ENCODE measurements at places on chromosomes 2 and 18. TPM values are rescaled to one million over a fixed set of nuclear protein-coding genes. Genes with fewer than 3 reads are reported as not detected.

DNA sequence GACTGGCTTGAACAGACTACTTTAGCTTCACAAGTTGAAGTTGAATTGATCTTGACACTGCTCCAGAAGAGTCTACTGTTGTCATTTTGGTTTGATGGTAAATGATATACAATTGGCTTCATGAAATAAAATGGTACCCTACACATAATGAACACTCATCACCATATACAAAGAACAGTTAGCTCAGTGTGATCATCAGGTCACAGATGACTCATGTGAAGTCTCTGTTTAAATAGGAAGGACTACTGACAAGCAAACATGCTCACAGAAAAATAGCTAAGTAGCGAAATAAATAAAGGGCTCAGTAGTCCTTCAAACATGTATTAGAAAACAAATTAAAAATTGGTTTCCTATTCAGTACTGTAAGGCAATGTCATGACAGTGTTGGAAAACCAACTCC is 96.2 kb downstream of the MEIS1 start:
- DNase-seq = no peak

DNA sequence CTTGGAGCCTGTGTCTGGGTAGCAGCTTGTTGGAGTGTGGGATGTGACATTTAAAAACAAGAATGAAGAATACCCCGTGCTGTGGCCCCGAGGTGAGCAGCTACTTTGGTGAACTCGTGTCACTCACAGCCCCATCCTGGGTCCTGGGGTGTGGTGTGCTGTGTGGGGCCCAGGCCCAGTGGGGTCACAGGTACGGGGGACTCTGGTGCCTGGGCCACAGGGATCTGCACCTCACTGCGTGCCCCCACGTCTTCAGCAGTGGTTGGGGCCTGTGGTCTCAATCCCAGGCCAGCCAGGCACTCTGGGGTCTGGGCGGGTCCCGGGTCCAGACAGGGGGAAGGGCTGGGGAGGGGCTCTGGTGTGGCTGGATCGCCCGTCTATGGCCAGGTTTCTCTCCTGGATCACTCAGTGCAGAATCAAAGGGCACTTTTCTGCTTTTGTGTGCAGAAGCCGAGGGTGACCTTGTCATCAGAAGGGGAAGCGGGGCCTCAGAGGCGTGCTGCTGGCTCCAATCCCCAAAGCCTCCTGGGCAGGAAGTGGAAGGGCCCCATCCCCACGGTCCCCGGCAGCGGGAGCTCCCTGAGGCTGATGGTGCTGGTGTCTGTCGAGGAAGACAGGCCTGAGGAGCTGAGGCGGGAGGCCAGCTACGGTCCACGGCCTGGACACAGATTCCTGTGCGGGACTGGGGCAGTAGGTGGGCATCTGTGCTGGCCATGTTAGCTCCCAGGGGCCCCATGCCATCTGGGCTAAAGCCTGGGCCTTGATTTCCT is 1.4 kb downstream of the GPR35 start:
- no peak for DNase-seq

- no peak for DNase-seq
These were observed 994.0 kb downstream of the TSN start for GRCh38 chr2:122749405-122749804.

GRCh38 chr2:167331636-167332232 is 443.5 kb downstream of the XIRP2 start:
- no peak for DNase-seq

GRCh38 chr2:224924631-224925030 is 117.6 kb downstream of the DOCK10 start:
- no peak for DNase-seq

GRCh38 chr18:22558945-22559385 is 141.2 kb upstream of the CTAGE1 start:
- DNase-seq = peak; percentile 59

DNA sequence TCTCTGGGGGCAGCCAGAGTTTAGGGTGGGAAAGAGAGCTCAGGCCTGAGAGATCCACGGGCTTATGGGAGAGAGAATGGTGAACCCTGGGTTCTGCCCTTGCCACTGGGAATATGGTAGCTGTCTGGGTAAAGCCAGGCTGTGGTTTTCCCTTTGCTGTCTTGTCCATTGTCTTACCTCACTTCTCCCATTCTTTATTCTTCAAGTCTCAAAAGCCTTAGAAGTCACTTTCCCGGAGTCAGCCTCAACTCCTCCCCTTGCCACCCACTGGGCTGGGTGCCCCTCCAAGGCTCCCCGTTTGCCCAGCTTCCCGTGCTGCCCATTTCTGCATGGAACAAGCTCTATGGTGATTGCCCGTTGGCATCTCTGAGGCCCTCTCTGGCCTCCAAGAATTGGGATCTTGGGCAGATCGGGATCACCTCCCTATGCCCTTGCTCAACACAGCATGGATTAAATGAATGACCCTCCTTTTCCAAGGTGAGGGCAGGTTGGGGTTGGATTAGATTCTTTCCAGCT is 228.2 kb downstream of the HAUS1 start:
- no peak for DNase-seq

- no peak for DNase-seq
These were observed 10.1 kb downstream of the HDAC4 start for GRCh38 chr2:239390546-239391285.

GRCh38 chr18:46939337-46939963 is 22.0 kb downstream of the KATNAL2 start:
- DNase-seq = peak; percentile 60

DNA sequence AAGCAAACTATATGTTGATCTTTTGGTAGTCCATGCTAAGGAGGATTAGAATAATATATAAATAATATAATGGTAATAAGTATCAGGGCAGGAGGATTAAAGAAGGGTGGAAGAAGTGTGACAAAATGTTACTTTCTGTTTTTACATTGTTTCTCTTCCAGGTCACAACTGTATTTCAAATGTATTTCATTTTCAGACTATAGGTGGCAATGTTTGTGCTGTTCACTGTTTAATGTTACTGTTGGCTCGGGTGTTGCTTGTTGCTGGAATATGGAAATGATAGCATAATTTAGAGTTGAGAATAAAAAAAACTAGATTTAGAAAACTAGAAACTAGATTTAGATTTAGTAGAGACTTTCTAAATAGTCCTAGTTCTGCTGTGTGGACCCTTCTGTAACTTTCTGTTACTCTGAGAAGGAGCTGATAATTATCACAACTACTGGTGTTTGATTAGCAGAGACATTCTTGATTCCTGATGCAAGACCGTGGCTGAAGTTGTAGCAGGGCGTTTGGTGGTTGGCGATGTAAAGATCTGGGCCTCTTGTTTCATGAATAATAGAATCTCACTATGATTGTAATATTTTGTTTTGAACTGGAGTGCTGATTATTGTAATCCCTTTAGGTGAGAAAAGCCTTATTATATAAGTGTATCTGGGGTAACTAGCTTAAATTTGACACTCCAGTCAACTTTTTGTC is 7.9 kb downstream of the NEDD4L start:
- peak; percentile 32 for DNase-seq

- no peak for DNase-seq
These were observed 69.9 kb upstream of the MMADHC start for GRCh38 chr2:149657401-149658040.

DNA sequence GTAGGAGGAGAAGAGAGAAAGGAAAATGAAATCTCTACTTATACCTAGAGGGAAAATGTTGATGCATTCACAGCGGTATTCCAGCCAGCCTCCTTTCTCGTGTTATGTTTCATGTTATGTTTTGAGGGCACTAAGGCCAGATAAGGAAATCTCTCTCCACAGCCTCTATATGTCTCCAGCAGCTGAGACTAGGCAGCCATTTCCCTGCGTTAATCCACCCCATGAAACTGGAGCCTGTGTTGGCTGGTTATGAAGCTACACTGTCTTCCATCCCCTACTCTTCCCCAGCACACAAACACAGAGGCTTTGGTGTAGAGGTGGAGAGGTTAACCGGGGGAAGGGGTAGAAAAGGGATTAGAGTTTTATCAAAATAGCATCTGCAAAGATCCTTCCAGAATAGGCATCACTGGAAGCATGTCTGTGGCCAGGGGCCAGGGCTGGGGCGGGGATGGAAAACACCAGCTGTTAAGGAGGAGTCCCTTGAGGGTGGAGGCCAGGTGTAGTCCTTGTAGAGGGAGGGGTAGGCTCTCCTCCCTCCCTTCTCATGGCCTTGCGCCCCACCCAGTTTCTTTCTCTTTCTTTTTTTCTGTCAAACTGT is 100.9 kb upstream of the TNP1 start:
- no peak for DNase-seq

DNA sequence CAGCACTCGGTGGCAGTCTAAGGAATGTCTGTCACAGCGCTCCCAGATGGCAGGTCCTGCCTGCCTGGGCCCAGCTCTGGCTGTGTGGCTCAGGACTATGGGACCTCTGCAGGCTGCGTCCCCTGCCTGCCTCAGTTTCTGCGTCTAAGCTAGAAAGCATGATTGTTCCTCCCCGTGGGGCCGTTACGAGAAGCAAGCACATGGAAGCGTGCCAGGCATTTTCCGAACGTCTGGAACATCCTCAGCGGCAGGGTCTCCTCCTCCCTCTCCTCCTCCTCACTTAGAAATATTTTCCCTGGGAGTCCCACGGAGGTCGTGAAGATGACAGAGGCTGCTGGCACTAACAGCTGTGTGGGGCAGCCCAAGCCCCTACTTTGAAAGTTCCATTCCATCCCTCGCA is 43.3 kb downstream of the LRRFIP1 start:
- no peak for DNase-seq

GRCh38 chr2:232927032-232927792 is 57.1 kb downstream of the SNORC start:
- peak; percentile 25 for DNase-seq

DNA sequence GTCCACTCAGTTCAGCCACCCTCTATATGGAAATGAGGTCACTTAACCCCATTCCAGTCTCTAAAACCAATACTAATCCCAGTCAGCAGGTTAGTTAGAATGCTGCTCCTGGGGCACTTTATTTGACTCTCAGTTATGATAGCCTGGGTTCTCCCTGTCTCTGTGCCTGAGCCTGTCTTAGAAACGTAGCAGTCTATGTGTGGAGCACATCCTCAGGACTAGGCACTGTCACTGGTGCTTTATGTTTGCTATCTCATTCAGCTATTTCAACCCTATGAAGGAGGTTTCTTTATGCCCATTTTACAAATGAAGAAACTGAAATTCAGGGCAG is 152.5 kb upstream of the PKDCC start:
- DNase-seq = no peak

- DNase-seq = no peak
These were observed 23.4 kb upstream of the PTPN2 start for GRCh38 chr18:12907258-12907925.

The CCDC178 gene
- total RNA-seq = not detected

The ZNF532 gene
- 68.7 TPM for total RNA-seq

The SKOR2 gene
- total RNA-seq = not detected

The ANKRD23 gene
- 3.4 TPM for total RNA-seq

The HRH4 gene
- total RNA-seq = not detected

The ADCY3 gene
- 45.9 TPM for total RNA-seq

The MALL gene
- 3.2 TPM for total RNA-seq

The L3MBTL4 gene
- not detected for total RNA-seq
